ENCODE measurements at places on chromosomes 4 and X.

DNA sequence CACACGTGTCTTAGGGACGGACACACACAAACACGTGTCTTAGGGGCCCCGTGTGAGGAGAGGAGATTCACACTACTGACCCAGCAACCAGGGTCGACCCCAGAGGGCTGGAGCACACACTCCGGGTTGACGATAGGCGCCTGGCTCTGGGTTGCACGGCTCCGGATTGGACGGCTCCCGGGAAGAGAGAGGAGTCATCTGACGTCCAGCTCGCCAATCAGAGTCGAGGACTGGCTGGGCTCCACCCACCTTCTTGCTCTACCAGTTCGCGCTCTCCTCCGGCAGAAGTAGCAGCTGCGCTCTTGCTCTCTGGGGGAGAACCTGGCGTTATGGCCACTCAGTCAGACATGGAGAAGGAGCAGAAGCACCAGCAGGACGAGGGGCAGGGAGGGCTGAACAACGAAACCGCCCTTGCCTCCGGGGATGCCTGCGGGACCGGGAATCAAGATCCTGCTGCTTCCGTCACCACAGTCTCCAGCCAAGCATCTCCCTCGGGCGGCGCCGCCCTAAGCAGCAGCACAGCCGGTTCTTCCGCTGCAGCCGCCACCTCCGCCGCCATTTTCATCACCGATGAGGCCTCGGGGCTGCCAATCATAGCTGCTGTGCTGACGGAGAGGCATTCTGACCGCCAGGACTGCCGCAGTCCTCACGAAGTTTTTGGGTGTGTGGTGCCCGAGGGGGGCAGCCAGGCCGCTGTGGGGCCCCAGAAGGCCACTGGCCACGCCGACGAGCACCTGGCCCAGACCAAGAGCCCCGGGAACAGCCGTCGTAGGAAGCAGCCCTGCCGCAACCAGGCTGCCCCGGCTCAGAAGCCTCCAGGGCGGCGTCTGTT, 74.3 kb downstream of the NUDT10 start:
- DNase-seq, result no peak

- DNase-seq, result no peak
Observed at GRCh38 chr4:2434420-2434819, 15.7 kb downstream of the CFAP99 start.

- no peak for DNase-seq
Observed at GRCh38 chrX:48475296-48475695, 703 bp upstream of the FTSJ1 start.

GRCh38 chrX:47278691-47279090, 45.9 kb downstream of the USP11 start:
- DNase-seq, result no peak

- DNase-seq, result no peak
Observed at GRCh38 chr4:56465599-56466295, 1.7 kb upstream of the SRP72 start.

DNA sequence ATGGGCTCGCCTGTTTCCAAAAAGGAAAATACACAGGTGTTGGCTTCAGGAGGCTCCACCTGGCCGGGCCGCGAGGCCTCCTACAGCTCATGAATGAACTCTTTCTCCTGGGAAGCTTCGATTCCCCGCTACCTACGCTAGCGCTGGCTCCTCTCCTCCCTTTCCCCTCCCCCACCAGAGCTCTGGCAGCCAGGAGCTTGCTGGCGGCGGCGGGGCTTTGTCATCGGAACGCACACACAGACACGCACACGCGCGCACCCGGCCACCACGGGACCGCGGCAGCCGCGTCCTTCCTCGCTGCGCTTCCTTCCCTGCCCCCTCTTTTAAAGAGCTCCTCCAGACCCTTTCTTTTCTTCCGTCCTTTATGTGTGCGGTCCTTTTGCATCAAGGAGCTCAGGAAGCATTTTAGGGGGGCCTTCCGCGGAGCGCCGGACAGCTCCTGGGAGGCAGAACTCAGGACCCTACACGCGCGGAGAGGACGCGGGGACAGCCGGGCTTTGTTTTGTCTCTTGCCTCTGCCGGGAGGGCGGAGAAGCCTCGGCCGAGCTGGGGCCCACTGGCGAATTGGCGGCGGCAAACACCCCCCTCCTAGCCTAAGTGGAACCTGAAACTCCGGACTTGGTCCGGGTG, 70.2 kb upstream of the BCOR start:
- no peak for DNase-seq

DNA sequence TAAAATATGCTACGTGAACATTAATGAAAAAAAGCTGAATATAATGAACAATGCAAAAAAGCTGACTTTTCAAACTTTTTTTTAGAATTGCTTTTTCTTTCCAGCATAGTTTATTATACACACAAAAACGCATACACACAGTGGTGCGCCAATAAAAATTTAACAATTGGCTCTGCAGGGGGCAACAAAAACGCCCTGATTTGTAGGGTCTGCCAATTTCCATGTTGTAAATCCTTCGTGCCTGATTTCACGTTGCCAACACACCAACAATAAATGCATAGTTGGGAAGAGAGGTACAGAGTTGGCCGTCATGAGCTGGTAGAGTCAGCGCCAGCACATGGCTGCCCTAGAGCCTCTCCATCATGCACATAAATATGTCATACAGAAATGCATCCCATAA, 333.1 kb downstream of the MAPK10 start:
- DNase-seq, result no peak

DNA sequence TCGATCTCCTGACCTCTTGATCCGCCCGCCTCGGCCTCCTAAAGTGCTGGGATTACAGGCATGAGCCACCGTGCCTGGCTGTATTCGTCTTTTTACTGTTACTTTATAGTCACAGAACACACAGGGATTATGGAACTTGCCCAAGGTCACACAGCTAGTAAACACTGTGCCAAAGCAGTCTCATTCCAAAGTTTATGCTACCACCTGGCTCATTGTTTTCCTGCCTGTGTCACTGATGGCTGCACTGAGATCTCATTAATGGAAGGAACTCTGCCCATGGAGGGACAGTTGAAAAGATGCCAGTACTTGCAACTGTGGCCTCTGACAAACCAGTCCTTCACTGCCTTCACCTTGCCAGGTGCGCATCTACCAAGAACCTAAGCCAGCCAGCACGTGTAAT, 517.7 kb downstream of the BCOR start:
- no peak for DNase-seq

DNA sequence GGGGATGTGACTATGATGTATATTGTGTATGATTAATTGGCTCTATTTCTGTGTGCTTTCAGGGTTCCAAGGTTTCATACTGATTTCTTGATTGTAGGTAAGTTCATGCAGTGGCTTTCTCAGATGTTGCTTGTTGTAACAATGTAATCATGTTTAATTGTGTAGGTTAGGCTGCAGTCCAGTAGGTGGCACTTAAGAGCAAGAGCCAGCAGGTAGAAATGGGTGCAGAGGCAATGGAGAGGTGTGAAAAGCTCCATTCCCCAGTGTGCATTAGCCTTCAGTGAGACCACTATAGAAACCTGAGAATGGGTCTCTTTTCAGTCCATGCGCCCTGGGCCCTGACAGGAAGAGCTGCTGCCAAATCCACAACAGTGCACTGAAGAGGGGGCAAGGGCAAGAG, 28.2 kb downstream of the DCAF12L2 start:
- no peak for DNase-seq

DNA sequence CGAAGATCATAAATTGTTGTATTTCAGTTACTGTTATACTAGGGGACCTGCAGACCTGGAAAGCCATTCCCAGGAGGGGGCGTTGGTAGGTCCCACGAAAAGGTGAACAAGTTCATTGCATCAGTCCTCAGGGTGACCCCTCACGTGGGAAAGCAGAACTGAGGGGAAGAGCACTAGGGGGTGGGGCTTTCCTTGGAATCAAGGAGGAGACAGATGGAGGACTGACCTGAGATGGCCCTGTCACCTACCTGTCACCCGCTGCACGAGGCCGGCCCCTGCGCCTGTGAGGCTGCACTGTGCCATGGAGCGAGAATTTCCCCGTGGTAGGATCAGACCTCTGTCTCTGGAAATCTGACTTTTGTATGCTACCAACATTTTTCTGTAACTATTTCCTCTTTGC, 41.8 kb upstream of the CLDN24 start:
- DNase-seq, result no peak

DNA sequence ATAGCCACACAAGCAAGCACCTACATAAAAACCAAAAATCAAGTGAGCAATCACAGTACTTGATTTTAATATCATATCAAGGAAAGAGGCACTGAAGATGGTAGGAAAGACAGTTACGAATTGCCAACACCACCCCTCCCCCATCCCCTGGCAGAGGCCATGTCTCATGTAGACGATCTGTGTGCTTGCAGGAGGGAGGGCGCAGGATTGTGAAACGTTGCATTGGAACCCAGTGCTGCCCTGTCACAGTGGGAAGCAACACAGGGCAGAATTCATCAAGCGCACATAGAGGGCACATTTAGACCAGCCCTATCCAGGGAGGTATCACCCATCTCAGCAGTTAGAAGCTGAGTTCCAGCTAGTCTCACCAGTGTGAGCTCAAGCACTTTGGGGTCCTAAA, 359.8 kb downstream of the DMD start:
- DNase-seq, result no peak

DNA sequence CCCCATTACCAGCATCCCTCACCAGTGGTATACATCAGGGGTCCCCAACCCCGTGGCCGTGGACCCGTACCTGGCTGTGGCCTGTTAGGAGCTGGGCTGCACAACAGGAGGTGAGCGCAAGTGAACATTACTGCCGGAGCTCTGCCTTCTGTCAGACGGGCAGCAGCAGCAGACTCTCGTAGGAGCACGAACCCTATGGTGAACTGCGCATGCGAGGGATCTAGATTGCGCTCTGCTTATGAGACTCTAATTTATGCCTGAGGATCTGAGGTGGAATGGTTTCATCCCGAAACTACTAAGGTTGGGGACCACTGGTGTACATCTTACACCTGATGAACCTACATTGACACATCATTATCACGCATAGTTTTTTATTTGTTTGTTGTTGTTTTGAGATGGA, 52.8 kb upstream of the DHX15 start:
- no peak for DNase-seq

- DNase-seq, result no peak
Observed at GRCh38 chr4:98566361-98567008, 91.9 kb downstream of the TSPAN5 start.

DNA sequence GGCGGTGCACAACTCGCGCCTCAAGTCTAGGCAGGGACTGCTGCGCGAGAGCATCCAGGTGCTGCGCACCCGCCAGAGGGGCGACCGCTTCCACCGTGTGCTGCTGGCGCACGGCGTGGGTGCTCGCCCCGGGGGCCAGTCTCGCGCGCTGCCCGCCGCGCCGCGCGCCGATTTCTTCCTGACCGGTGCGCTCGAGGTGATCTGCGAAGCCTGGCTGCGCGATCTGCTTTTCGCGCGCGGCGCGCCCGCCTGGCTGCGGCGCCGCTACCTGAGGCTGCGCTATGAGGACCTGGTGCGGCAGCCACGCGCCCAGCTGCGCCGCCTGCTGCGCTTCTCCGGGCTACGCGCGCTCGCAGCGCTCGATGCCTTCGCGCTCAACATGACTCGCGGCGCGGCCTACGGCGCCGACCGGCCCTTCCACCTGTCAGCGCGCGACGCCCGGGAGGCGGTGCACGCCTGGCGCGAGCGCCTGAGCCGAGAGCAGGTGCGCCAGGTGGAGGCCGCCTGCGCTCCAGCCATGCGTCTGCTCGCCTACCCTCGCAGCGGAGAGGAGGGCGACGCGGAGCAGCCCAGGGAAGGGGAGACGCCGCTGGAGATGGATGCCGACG, 1.3 kb downstream of the CHST7 start:
- no peak for DNase-seq

- DNase-seq, result no peak
Observed at GRCh38 chrX:24777660-24778059, 83.9 kb downstream of the POLA1 start.

- DNase-seq, result no peak
Observed at GRCh38 chrX:102860235-102860634, 76.8 kb upstream of the RAB40AL start.

DNA sequence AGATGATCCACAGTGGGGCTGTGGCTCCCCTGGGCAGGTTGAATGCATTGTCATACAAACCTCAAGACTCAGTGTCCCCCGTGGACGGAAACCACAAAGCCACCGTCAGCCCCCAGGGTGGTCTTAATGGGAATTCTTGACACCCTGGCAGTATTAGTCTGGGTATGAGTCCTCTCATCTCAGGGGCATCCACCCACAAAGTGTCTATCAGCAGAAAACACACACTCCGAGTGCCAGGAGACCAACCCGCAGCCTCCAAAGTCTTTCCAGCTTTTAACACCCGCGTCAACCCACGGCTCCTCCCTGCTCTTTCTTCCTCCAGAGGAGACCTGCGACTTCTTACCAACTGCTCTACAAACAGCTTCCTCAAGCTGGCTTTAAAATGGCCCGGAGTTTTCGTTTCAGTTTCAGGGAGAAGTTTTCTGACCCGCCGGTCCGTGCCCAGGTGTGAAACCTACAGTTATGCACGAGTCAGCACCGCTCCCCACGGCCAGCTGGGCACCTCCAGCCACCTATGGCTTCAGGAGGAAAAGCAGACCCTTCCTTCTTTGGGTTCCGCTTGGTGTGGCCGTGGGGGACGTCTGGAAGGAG, 14.4 kb upstream of the ASMTL start:
- no peak for DNase-seq

- no peak for DNase-seq
Observed at GRCh38 chrX:23616361-23616760, 50.9 kb upstream of the PRDX4 start.

DNA sequence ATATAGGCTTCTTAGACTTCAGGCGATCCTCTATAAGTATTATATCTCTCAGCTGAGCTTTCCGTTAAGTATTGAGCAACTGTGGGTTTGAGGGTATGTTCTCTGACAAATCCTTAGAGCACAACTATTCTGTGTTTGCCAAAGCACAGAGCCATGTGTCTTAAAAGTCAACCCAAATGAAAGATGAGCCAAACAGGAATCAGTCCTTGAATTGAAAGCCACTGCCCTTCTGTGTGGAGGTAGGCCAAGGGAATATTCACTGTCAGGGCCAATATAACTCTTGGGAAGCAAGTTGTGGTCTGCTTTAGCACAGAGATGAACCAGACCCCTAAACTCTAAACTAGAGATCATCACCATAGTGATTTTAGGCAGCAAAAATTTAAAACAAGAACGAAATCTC, 164.0 kb downstream of the STAG2 start:
- no peak for DNase-seq

GRCh38 chrX:48548871-48549270, 9.4 kb downstream of the TBC1D25 start:
- DNase-seq, result no peak

DNA sequence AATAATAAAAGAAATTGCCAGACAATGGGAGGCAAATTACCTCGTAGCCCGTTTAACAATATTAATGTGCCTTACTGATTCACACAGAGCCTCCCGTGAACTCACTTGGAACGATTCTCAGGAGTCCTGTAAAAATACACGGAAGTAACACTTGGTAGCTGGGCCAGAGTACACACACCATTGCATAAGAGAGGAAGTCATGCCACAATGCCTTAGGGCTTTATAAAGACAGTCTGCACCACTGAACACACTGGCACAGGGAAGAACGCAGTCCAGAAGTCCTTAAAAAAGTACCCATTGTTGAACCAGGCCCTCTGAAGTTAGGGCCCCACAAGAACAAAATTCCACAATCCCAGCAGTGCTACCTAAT, 15.1 kb downstream of the SLC2A9 start:
- DNase-seq, result peak; percentile 42

Data from Panc1 (cell line).